Neural crest cell (in vitro differentiated cells): ENCODE measurements at places on chromosomes 1 and 21. TPM values are rescaled to one million over a fixed set of nuclear protein-coding genes. Genes with fewer than 3 reads are reported as not detected.

DNA sequence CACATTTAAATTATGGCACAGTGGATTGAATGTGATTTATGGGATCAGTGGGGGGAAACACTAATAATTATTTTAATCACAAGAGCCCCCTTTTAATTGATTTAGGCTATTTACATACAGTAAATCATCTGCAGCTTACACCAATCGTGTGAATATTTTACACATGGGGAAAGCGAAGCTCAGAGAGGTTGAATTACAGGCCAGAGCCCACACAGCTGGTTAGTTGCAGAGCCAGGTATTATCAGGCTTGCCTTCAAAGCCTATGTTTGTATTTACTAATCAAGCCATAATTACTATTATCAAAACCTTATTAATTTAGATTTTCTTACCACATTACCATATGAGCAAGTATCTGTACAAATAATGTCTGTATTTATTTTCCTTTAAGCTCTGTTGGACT is 749 bp downstream of the SDCCAG8 start:
- no peak for DNase-seq

Gene F5
- not detected in 2 replicates for total RNA-seq

Gene TAL1
- 0.11 and 0.21 TPM in 2 replicates for total RNA-seq

DNA sequence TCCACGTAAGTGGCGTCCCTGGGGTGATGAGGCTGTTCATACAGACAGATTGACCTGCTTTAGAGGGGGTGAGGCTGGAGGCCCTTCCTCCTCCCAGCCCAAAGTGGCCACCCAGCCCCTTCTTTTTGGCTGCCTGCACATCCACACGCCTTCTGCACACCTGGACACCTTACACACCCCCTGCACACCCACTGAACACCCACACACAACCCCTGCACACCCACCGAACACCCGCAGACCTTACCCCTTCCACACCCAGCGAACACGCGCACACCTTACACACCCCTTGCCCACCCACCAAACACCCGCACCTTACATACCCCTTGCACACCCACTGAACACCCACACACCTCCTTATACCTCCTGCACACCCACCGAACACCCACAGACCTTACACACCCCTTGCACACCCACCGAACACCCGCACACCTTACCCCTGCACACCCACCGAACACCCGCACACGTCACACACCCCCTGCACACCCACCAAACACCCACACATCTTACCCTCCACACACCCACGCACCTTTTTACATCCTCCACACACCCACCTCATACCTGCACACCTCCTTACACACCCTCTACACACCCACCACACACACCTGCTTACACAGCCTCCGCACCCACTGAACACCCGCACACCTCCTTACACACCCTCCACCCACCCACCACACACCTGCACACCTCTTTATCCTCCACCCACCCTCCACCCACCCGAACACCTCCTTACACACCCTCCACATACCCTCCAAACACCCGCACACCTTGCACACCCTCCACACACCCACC is 37.7 kb downstream of the COQ8A start:
- no peak for DNase-seq

Gene CD164L2
- total RNA-seq: not detected in 2 replicates

DNA sequence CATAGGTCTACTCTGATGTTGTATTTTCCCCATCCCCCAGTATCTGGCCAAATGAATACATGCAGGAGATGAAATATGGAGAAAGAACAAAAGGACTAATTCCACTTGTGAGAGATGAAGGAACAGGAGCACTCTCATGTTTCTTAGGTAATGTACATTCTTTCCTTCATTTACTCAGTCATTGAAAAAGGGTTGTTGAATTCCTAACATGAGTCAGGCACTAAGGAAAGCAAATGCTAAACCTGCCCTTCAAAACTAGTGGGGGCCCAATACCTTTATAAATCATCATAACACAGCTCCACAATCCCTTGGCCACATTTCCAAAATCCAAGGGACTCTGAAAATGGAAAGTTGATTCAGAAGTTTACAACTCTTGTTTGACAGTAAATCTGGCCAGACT is 94.3 kb downstream of the DIRAS3 start:
- DNase-seq: no peak
